ENCODE measurements at places on chromosomes 4 and X. TPM values are rescaled to one million over a fixed set of nuclear protein-coding genes. Genes with fewer than 3 reads are reported as not detected.
A peak's percentile ranks its signal among the peaks of the same experiment; 100 is the strongest.

DNA sequence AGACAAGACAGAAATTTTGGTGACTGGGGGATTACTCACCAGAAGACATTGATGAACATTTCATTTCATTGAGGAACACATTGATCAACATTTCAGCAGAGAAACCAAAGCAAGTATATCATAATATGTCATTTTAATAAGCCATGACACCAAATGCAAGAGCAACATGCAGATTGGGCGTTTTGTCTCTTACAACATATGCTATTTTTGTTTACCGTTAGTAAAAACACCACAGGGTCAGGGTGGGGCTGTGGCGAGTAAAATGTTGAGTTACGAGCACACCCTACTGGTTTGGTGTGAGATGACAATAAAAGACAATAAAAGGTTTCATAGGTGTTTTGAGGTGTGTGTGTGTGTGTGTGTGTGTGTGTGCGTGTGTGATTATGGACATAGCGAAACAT is 294.5 kb downstream of the PDGFC start:
- no peaks in the 10 kb centered on the region for H3K36me3 ChIP-seq
- H3K27ac ChIP-seq = peak overlapping the region; percentile 34
- H3K4me3 ChIP-seq = no peak overlapping the region
- peak; percentile 51 for DNase-seq

DNA sequence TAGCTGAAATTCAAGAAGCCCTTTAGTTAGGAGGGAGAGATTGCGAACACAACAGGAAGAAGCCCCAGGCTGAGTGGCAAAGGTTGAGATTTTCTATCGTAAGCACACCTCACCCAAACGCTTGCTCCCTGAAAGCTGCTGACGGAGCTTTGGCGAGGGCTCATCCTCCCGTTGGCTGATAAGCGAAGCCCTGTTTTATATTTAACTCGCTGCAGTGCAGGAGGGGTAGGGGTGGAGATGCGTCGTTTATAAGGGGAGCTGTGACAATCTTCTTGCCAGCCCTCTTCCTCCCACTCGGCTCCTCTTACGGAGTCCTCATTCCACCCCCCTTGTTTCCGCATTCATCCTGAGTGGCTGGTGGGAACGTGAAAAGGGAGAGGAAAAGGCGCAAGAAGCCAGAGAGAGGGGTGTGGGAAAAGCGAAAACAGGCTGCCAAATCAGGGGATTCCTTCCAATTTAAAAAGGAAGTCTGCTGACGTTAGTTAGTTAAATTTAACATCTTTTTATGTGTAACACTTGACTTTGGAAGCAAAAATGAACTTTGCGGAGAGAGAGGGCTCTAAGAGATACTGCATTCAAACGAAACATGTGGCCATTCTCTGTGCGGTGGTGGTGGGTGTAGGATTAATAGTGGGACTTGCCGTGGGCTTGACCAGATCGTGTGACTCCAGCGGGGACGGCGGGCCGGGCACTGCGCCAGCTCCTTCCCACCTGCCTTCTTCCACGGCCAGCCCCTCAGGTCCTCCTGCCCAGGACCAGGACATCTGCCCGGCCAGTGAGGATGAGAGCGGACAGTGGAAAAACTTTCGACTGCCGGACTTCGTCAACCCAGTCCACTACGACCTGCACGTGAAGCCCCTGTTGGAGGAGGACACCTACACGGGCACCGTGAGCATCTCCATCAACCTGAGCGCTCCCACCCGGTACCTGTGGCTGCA is at the start of gene ENPEP:
ENPEP (plus strand) TSS at position 275 of the 938 bp plus-strand sequence; CDS start at position 535, 260 bp downstream.
- H3K4me1 ChIP-seq = peaks cover 6% of the 10 kb centered on the region
- peak within 1 kb of the TSS; percentile 43 for H3K4me3 ChIP-seq

- no peak overlapping the region for H3K27ac ChIP-seq
- no peaks in the 10 kb centered on the region for H3K36me3 ChIP-seq
- no peaks in the 10 kb centered on the region for H3K27me3 ChIP-seq
- no peak overlapping the region for H3K4me3 ChIP-seq
- H3K4me1 ChIP-seq = no peaks in the 10 kb centered on the region
Observed at GRCh38 chrX:19785647-19786046, 101.8 kb downstream of the SH3KBP1 start.

GRCh38 chr4:135492439-135492838 is 1290.8 kb upstream of the PABPC4L start:
- H3K4me3 ChIP-seq = no peak overlapping the region
- no peaks in the 10 kb centered on the region for H3K27me3 ChIP-seq
- no peaks in the 10 kb centered on the region for H3K4me1 ChIP-seq
- H3K27ac ChIP-seq = no peak overlapping the region
- H3K36me3 ChIP-seq = no peaks in the 10 kb centered on the region
- no peak for DNase-seq

The EIF2S3 gene
- total RNA-seq = 203 TPM

The NXF2 gene
- total RNA-seq = not detected
